ENCODE measurements at places on chromosomes 4 and X.

DNA sequence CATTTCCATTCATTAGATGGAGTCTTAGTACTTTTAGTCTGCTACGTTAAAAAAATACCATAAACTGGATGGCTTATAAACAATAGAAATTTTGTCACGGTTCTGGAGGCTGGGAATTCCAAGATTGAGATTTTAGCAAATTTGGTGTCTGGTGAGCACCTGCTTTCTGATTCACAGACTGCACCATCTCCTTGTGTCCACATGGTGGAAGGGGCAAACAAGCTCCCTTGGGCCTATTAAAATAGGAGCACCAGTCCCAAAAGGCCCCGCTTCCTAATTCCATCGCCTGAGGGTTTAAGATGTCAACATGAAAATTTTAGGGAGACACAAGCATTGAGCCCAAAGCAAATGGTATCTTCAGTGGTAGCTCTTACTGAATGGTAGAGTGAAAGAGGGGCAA is 120.5 kb upstream of the MAP9 start:
- no peak for DNase-seq

GRCh38 chr4:4590546-4590945 is 48.7 kb upstream of the STX18 start:
- DNase-seq, result no peak

DNA sequence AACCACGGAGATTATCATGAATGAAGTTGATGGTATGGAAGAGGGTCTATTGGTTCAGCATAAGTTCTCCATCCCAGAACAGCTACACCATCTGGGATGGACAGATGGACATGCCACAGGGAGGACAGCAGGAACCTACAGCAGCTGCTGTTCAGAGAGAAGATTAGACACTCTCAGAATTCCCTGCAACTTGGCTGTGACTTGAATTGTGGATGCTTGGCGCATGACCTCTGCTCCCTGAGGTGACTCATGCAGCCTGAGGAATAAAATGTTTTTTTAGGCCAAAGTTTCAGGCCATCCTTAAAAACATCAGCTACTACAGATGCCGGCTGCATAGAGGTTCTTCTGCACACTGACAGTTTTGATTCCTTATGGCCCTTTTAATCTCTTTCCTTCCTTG is 97.3 kb downstream of the RS1 start:
- DNase-seq, result no peak

DNA sequence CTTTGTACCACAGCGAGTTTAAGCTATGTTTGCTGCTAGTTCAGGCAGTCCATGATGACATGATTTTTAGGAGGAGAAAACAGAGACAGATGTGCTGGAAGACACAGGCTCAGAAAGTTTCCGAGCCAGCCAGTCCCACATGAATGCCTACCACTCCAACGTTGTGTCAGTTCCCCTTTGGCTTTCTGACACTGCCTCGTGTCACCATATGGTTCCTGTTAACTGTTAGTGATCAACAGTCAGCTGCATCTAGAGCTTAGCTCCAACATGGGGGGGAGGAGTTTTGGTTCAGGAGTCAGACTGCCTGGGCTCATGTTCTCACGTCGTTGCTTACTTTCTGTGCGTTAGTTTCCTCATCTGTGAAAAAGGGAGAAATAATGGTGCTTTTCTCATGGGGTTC is 343.7 kb downstream of the MID1IP1 start:
- no peak for DNase-seq

GRCh38 chr4:6372649-6373525 is 99.5 kb downstream of the PPP2R2C start:
- DNase-seq, result no peak

GRCh38 chrX:15856222-15856587 is 1.6 kb upstream of the AP1S2 start:
- no peak for DNase-seq

DNA sequence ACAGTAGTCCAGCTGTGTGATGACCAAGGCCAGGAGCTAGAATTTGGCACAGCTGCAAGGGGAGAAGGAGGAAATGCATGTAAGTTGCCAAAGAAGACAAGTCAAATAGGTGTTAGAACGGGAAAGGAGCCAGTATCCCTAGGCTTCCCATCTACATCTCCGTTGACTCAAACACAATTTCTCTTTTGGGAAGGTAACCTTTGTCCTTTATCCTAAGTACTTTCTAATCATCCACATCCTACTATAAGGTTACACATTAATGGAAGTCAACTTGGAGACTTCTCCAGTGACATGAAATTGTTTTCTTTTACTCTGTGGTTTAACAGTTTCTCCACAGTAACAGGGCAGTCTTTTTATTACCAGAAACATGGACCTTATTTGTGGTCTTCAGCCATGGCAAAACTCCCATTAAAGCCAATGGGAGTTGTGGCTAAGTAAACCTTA is 620.0 kb downstream of the ANKRD50 start:
- DNase-seq, result no peak

DNA sequence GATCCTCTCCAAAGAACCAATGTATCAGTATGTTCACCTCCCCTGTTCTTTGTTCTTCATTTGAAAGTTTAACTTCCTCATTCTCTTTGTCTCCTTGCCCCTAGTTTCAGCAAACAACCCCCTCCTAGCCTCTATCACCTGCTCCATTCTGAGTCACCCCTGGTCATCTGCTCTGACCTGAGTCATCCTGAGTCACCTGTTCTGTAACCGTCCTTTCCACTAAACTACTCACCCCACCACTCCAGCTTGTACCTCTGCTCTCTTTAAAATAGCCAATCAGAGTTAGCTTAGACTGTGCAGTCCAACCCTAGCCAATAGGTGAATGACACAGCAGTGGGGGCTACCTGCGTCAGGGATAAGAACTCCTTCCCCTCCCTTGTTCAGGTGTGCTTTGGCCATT is 249.8 kb upstream of the AADAT start:
- DNase-seq, result no peak

DNA sequence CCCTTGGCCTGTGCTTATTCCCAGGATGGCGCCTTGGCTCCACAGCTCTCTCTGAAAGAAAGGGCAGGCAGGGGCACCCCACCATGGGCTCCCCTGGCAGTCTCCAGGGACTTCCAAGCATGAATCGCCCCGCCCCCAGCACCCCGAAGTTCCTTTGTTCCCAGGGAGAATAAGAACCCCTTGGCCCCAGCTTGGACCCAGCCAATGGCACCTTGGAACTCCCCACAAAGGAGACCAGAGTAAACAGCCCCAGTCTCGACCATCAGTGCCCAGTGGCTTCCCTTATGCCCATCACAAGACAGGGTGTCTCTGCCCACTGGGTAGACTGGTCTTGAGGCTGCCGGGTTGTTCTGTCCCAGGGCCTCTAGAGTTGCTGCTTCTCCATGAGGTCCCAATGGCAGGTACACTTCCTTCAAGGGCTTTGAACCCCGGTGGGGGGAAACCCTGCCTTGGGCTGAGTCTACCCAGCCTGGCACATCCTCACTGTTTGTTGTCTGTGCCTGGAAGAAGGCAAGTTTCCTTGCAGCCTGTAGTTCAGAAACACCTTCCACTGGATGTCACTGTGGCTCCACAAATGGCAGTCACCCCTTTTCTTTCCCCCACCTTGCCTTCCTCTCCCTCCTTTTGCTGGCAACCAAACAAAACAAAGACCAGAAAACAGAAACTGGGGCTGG is 30.8 kb downstream of the NBDY start:
- no peak for DNase-seq

DNA sequence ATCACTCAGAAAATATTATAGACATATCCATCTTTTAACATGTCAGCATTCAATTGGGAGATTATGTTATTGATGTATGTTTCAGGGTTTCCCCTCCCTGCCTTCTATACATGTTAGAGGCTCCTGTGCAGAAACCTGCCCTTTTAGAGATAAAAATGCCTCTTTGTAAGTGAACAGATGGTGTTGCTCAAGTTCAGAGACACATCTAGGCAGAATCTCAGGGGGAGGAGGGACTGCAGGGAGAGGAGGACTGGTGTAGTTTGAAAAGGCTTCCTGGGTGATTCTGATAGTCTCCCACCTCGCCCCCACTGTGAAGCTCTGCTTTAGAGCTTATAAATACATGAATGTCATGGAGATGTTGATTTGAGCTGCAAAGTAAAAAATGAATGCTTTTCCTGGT is 12.0 kb upstream of the UNC5C start:
- no peak for DNase-seq

DNA sequence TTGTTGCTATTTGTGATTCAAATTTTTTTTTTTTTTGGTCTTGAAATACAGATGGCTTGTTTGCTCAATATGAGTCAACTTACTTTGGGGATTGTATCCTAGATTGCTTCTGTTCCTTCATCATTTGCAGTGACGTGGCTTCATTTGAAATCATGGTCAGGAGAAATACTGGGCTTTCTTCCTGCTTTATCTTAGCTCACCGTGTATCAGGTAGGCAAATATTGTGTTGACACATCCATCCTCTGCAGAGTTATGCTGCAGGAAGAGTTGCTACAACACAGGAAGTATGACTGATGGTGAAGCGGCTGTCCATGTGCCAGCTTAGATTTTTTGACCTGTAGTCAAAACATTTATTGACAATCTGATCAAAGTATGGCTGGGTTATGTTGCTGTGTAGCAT is 232.2 kb downstream of the C4orf33 start:
- no peak for DNase-seq

- DNase-seq, result peak; percentile 71
These were observed at the start of gene RAB39B for GRCh38 chrX:155263854-155264628. Gene RAB39B (minus strand): TSS chrX:155264491. CDS start chrX:155264288, 203 bp downstream.

GRCh38 chr4:10023806-10024205 is 2.5 kb upstream of the SLC2A9 start:
- DNase-seq, result no peak

DNA sequence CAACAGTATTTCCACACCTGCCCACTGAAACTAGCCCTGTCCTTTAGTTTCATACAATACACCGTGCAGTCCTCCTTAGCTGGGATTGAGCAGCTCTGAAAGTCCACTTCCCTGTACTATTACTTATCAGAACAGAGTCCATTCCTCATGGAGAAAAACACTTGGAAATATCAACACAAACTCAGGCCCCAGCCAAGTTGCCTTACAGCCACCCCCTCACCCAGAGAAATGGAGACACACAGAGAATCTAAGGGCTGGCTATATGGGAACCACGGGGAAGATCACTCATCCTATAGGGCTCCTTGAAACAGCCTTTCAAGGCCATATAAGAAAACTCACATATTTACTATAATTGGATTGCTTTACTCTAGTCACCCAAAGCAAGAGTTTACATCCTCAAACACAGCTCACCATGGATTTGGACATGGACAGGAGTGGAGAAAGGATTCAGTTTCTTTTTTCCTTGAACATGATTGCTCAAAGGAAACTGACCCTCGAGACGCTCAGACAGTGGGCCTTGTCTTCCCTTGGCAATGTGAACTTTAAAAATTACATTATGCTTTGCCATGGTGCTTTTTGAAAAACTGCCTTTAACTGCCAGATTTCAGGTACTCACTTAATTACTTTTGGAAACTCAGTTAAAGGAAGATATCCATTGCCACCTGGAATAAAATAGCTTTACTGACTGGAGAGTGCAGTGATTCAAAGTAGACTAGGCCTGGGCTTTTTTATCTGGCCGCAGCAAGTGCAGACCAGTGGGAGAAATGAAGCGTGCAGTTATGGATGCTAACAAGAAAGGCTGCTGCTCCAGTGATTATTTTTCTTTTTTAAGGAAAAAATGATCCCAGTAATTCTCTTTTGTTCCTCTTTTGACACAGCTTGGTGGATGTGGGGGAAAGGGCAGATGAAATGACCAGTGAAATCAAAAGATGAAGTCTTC is 1.6 kb downstream of the SCARB2 start:
- no peak for DNase-seq

GRCh38 chr4:87399148-87399547 is 8.2 kb upstream of the HSD17B11 start:
- DNase-seq, result peak; percentile 13

GRCh38 chr4:8832113-8832915 is 39.3 kb downstream of the HMX1 start:
- no peak for DNase-seq

All from SHP77 (cell line).